Effector CD8-positive, alpha-beta T cell (primary cell): ENCODE measurements at places on chromosomes 2 and 18.

DNA sequence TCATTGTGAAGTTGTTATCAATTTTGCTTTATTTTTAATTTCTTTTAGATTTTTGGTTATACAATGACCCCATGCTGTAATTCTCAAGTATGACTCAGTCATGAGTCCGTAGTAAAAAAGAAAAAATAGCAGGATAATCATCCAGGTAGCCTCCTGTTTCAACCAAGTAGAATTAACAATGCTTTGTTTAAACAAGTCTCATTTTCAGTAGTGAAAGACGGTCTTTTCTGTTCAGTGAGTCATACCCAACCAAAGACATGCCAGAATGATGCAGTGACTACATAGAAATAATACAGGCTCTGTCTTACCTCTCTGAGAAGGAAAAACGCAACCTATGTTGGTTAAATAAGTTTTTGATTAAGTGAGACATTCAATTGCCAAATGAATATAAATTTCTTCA is 67.8 kb upstream of the DSC1 start:
- no peak for DNase-seq

DNA sequence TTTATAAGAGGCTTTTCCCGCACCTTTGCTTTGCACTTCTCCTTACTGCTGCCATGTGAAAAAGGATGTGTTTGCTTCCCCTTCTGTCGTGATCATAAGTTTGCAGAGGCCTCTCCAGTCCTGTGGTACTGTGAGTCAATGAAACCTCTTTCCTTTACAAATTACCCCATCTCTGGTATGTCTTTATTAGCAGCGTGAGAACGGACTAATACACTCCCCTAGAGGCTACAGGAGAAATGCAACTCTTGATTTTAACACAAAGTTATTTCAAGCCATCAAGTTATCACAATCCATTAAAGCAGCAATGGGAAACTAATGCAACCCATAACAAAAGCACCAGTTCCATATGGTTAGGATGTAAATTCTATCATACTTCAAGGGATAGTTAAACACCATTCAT is 1378.8 kb upstream of the DDX18 start:
- DNase-seq = no peak

GRCh38 chr2:212227755-212228154 is 310.8 kb downstream of the ERBB4 start:
- no peak for DNase-seq

- DNase-seq = no peak
Observed at GRCh38 chr2:181319286-181319685, 137.9 kb upstream of the ITGA4 start.

DNA sequence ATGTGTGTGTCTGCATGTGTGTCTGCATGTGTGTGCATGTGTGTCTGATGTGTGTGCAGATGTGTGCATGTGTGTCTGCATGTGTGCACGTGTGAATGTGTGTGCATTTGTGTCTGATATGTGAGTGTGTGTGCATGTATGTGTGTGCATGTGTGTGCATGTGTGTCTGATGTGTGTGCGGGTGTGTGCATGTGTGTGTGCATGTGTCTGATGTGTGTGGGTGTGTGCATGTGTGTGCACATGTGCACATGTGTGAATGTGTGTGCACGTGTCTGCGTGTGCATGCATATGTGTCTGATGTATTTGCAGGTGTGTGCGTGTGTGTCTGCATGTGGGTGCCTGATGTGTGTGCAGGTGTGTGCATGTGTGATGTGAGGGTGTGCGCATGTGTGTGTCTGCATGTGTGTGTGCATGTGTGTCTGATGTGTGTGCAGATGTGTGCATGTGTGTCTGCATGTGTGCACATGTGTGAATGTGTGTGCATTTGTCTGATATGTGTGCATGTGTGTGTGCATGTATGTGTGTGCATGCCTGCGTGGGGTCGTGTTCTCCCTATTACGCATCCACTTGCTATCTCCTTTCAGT is 470.1 kb upstream of the HS6ST1 start:
- DNase-seq = no peak

- no peak for DNase-seq
Observed at GRCh38 chr18:600107-600506, 3.3 kb downstream of the CLUL1 start.

DNA sequence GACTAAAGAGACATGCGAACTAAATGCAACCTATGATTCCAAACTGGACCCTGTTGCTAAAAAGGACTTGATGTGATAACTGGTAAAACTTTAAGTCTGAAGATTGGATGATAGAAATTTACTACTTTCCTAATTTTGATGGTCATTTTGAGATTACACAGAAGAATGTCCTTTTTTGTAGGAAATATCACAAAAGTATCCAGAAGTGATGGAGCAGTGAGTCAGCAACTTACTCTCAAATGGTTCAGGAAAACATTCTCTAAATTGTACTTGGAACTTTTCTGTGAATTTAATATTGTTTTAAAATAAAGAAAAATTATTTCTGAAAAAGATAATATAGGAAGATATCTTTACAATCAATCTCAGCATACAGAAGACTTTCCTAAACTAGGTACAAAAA is 19.9 kb downstream of the MBOAT2 start:
- no peak for DNase-seq

GRCh38 chr2:69594341-69594740 is 49.2 kb downstream of the AAK1 start:
- DNase-seq = no peak

DNA sequence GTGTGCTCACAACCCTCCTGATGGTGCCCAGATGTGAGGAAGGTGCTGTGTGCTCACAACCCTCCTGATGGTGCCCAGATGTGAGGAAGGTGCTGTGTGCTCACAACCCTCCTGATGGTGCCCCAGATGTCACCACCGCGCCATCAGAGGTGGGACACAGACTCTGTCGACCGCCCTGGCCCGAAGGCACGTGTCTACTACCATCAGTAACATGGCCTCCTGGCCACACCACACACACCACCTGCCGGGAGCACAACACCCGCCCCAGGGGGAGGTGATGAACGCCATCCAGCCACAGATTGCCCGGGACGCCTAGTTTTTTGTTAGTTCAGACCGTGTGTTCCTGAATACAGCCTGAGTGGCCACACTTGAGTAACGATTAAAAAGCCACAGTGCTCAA is 24.5 kb downstream of the HDAC4 start:
- no peak for DNase-seq

- no peak for DNase-seq
Observed at GRCh38 chr2:164826293-164827243, 15.1 kb downstream of the COBLL1 start.

- DNase-seq = no peak
Observed at GRCh38 chr2:72524071-72524470, 301.8 kb downstream of the EXOC6B start.

- DNase-seq = no peak
Observed at GRCh38 chr2:144876013-144876412, 356.1 kb upstream of the ZEB2 start.

- no peak for DNase-seq
Observed at GRCh38 chr2:155368934-155369333, 670.4 kb downstream of the KCNJ3 start.
